ENCODE measurements at places on chromosomes 6 and 20. TPM values are rescaled to one million over a fixed set of nuclear protein-coding genes. Genes with fewer than 3 reads are reported as not detected.

DNA sequence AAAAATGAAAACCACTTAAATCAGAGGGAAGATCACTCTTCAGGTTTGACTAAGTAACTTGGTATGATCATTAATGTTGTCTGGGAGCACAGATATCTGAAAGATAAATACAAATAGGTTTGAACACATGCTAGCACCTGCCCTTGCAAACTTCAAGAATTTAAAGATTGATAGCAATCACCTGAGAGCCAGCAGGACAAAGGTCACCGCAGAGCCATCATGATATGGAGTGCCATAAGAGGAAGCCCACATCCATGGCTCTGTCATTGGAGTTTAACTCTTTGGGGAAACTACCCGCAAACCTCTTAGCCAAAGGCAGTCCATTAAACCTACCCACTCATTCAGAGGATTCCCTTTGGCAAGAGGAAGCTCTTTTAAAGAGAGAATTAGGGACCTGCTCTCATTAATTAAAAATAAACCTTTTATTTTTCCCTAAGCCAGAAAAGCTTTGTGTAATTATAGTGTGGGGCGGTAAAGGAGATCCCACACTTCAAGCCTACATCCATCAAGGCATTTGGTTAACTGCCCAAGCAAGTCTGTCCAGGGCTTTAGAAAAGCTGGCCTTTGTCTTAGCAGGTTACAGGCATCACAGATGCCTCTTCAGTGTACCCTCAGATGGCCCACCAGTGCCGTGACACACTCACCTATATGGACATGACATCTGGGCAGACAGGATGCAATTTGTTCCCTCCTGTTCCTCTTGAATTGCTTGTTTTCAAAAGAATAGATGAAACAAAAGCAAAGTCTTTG lies 73.0 kb downstream of the SASH1 start:
- no peaks in the 10 kb centered on the region for H3K36me3 ChIP-seq
- no peaks in the 10 kb centered on the region for H3K4me1 ChIP-seq
- H3K27me3 ChIP-seq, result no peaks in the 10 kb centered on the region
- H3K4me3 ChIP-seq, result no peak overlapping the region

DNA sequence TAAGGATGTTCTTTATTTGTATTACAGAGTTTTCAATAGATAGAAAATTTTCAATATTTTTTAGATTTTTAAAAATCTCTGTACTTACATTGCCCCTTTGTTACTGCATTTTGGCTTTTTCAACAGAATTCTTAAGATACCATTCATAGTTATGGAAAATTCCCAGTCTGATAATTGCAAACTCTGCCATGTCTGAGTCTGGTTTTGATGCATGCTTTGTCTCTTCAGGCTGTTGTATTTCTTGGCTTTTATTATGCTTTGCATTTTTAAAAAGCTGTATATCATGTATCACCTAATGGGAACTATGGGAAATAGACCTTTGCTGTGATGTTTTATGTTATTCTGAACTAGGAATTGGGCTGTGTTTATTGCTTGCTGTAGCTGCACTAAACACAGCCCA lies 898.9 kb upstream of the ADGRB3 start:
- H3K27me3 ChIP-seq, result no peaks in the 10 kb centered on the region
- H3K27ac ChIP-seq, result no peak overlapping the region
- H3K36me3 ChIP-seq, result no peaks in the 10 kb centered on the region
- DNase-seq, result no peak

DNA sequence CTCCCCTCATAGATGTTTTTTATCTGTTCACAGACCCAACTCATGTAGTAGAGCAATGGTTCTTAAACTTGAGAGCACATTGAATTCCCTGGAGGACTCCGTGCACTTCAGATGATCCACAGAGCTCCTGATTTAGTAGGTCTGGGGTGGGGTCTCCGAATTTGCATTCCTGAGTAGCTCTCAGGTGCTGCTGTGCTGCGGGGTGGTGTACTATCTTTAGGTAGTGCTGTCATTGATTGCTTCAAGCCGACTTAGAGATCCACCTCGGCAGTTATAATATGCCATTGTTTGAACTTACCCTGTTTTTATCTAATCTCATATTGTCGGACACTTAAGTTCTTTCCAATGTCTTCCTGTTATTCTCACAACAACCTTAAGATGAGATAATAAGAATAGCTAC lies 45.0 kb downstream of the BMP2 start:
- H3K36me3 ChIP-seq, result no peaks in the 10 kb centered on the region
- H3K4me3 ChIP-seq, result no peak overlapping the region
- no peak overlapping the region for H3K27ac ChIP-seq
- DNase-seq, result no peak
- no peaks in the 10 kb centered on the region for H3K4me1 ChIP-seq

- H3K4me1 ChIP-seq, result no peaks in the 10 kb centered on the region
- no peak for DNase-seq
- H3K36me3 ChIP-seq, result no peaks in the 10 kb centered on the region
- H3K4me3 ChIP-seq, result no peak overlapping the region
- no peak overlapping the region for H3K27ac ChIP-seq
Measured at GRCh38 chr6:132780770-132781371, 17.6 kb downstream of the SLC18B1 start.

DNA sequence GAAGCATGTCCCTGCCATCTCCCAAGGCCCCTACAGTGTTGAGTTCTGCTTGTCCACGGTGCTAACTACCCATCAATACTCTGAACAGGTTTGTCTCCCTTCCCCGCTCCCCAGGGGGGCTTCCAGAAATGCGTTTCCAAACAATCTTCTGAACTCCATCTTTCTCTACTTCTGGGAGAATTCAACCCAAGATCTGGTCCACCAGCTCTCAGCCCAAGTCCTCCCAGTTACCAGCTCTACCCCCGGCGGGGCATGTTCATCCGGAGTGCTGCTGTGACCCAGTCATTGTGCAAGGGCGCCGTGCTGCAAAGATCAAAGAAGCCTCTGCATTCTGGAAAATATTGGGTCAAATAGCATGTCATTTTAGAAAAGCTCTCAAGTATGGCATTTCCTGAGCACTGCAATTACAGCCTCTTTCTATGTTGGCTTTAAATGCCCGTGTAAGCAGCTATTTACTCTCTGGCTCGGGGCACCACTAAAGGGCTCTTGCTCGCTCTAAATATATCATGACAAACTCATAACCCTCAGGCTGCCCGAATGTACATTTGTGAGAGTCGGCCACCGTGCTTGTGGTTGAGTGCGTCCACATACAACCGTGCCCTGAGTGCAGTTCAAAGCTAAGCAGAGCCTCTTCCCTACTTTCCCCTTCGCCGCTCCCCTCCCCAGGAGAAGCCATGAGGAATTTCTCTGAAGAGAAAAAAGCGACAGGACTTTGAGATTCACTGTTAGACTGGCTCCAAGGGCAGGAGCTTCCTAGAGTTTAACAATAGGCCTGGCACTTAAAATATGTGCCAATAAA lies 71.6 kb downstream of the BANF2 start:
- H3K27ac ChIP-seq, result no peak overlapping the region
- H3K4me1 ChIP-seq, result peaks cover 4% of the 10 kb centered on the region
- H3K27me3 ChIP-seq, result no peaks in the 10 kb centered on the region

- H3K27me3 ChIP-seq, result no peaks in the 10 kb centered on the region
- H3K4me1 ChIP-seq, result no peaks in the 10 kb centered on the region
- H3K4me3 ChIP-seq, result no peak overlapping the region
- no peaks in the 10 kb centered on the region for H3K36me3 ChIP-seq
- no peak for DNase-seq
Measured at GRCh38 chr6:88520445-88520844, 354.3 kb upstream of the CNR1 start.

- no peaks in the 10 kb centered on the region for H3K36me3 ChIP-seq
- no peak overlapping the region for H3K4me3 ChIP-seq
- H3K4me1 ChIP-seq, result peaks cover 15% of the 10 kb centered on the region
- no peak overlapping the region for H3K27ac ChIP-seq
- no peaks in the 10 kb centered on the region for H3K27me3 ChIP-seq
Measured at GRCh38 chr20:53941680-53942471, 128.5 kb downstream of the BCAS1 start.

DNA sequence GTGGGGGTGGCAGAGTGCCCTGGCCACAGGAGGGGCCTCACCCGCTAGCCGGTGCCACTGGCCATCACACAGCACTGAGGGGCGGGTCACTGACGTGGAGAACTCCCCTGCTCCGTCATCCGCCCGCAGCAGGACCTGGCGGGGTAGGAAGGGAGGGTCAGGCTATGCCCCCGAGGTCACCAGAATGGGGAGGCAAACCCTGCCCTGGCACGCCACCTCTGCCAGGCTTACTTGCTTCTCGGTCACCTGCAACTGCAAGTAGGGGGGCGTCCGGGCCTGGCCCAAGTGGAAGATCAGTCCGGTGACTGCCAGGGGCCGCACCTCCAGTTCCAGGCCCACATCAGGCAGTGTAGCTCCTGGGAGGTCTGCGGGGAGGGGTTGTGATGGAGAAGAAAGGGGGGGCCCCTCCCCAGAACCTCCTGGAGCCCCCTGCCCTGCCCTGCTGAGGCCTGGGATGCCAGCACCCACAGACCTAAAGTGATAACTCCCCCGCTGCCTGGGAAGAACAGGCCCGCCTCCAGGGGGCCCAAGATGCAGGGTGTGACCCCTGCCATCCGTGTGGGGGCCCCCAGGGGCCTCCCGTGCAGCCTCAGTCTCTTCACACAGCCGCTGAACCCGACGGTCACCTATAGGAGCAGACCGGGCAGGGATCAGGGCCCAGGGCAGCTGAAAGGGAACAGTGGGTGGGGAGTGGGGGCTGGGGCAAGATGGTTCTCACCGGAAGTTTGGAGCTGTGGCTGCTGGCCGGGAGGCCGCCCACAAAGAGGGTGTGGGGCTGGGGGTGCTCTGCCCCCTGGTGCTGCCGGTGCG lies 7.4 kb downstream of the ADRM1 start:
- H3K27ac ChIP-seq, result no peak overlapping the region
- no peaks in the 10 kb centered on the region for H3K27me3 ChIP-seq
- DNase-seq, result no peak
- peaks cover 8% of the 10 kb centered on the region for H3K4me1 ChIP-seq
- H3K4me3 ChIP-seq, result no peak overlapping the region
- peaks cover 30% of the 10 kb centered on the region for H3K36me3 ChIP-seq

CEP57L1 gene
- 4.3 TPM for polyA plus RNA-seq

TCF15 gene
- polyA plus RNA-seq, result 0.45 TPM

PRPH2 gene
- 0.34 TPM for polyA plus RNA-seq

PRR18 gene
- polyA plus RNA-seq, result 0.40 TPM

Data from pancreas (tissue), 10 donors.